Activated CD4-positive, alpha-beta T cell treated with anti-CD3 and anti-CD28 coated beads for 24 hours (primary cell): ENCODE measurements at places on chromosomes 6 and 20.
A peak's percentile ranks its signal among the peaks of the same experiment; 100 is the strongest.

GRCh38 chr20:57811374-57812020 lies 101.7 kb upstream of the PMEPA1 start:
- DNase-seq, result no peak

GRCh38 chr20:61575151-61575937 lies 323.3 kb downstream of the CDH4 start:
- no peak for DNase-seq

GRCh38 chr6:27472617-27473400 lies at the start of gene ZNF184:
ZNF184 (minus strand) TSS chr6:27473105; CDS start chr6:27472294, 811 bp downstream.
- DNase-seq, result peak; percentile 70

GRCh38 chr20:23092861-23093495 lies 6.9 kb upstream of the CD93 start:
- no peak for DNase-seq

DNA sequence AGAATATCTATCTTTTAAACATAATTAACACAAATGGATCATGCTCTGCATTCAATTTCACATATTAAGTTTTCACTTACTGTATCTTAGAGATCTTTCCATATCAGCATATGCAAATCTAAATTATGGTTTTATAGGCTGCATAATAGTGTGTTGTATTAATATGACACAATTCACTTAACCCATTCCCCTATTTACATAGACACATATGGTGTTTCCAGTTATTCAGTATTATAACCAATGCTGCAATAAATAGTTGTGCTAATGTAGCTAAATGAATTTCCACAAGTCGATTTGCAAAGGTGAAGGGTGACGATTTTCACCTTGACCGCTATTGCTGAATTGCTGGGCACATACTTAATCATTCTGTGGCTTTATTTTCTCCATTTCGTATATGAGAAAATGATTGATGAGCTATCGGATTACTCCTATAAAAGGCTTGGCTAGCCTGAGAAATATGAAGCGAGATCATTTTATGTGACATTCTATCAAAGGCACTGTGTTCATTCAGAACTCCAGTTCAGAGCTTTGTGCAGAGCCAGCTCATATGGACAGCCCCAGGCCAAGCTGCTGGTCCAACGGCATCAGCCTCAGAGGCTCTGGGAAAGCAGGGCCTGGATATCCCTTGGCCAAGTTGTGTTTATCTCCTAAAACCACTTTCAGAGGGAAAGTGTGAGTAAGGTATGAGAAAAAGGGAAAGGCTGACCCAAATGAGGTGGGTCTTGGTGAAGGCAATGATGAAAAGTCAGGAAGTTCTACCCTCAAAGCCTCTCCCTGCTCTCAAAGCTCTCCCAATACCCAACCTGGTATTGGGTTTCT lies 50.8 kb downstream of the GFOD1 start:
- no peak for DNase-seq

DNA sequence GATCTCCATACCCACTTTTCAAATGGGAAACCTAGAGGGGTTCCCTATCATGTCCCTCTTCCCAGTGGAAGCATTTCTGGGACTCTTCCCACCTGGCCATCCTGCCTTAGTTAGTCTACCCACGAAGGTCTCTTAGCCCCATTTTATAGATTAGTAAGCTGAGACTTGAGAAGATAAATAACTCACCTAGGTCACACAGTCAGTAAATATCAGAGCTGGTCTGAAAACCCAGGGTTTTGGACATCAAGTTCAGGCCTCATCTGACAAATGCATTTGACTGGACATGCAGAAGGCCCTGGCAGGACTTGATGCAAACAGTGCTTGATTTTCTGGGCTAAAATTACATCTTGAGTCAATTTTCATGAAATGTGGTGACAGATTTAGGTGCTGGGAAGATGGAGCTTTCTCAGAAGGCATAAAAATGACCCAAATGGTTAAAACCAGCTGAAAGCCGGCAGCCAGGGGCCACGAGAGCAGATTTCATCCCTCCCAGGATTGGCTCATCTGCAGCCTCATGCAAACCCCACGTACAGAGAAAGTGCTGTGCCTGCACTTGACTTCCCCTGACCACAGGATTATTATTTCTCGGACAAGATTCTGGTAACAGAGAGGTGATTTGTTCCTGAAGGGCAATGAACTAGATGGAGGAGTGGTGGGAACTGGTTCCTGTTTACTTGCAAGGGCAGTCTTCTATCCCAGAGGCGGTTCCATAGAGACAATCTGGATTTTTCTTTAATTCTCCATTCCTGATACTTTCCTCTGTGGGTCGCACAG lies 23.1 kb downstream of the CPNE5 start:
- no peak for DNase-seq

DNA sequence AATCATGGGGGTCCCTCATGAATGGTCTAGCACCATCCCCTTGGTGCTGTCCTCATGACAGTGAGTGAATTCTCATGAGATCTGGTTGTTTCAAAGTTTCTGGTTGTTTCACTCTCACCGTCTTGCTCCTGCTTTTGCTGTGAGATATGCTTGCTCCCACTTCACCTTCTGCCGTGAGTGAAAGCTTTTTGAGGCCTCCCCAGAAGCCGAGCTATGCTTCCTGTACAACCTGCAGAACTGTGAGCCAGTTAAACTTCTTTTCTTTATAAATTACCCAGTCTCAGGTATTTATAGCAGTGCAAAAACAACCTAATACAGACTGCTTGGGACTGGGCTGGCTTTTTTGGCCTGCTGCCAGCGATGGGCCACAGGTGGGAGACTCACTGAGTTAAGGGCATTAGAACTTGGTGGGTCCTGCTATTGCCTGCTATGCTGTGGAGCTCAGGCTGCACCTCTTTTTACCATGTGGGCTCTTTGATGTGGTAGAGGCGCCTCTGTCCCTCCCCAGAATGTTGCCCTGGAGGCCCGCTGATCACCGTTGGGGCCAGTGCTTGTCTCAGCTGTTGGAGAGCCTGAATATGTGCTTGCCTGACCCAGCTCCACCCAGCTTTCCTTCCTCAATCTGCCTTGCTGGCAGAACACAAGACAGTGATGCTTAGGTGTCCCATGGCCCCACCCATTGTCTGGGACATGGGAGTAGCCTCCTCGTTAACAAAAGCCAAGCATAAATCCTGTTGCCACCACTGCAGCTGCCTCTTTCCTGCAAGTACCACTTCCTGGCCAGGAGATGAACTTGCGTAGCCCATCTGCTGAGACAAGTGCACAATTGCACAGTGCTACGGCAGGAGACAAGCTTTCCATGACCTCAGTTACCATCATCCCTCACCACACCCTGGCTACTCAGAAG lies 47.1 kb downstream of the IGF2R start:
- no peak for DNase-seq

DNA sequence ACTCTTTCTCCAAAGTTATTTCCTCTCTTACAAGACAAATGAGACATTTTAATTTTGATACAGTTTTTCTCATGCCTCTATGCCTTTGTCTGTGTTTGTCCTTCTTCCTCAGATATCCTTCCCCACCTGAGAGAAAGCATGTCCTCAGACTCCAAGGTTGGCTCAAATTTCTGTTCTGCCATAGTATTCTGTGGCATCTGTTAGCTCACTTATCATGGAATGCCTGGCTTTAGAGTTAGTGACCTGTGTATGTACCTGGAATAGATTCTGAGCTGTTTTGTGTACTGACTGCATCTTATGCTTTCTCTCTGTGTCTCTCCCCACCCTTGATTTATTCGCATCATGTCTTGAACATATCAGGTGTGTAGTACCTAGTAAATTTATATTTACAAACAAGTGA lies 90.0 kb downstream of the CENPW start:
- DNase-seq, result no peak

GRCh38 chr6:44235269-44235668 lies 11.6 kb upstream of the HSP90AB1 start:
- DNase-seq, result no peak

DNA sequence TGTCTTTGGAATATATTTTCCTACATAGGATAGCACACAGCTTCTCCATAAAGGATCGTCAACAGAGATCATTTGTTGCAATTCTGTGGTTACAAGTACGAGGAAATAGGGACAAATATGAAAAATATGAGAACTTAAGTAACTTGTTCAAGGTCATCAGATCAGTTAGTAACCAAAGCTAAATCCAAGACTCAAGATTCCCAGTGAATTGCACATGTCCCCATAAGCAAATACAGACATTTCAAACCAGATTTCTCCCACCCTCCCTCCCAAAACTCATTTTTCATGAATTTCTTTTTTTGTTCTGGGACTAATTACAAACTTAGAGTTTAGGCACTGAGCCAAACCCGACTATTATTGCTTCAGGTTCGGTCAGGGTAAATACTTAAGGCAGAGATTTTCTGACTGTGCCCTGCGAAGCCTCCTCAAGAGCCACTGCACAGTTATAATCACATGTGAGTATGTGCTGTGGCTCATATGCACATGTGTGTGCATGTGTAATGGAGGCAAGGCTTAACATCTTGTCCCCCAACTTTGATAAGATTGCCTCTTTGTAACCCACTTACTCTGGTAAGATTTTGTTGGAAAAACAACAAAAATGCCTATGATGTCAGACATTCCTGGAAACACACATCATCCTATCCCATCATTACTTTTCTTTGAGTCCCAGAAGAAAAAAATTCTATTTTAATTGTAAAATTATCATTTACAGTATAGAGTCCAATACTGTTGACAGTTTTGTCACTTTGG lies 216.2 kb downstream of the CD83 start:
- no peak for DNase-seq

GRCh38 chr20:7772371-7772770 lies 167.9 kb downstream of the HAO1 start:
- no peak for DNase-seq

DNA sequence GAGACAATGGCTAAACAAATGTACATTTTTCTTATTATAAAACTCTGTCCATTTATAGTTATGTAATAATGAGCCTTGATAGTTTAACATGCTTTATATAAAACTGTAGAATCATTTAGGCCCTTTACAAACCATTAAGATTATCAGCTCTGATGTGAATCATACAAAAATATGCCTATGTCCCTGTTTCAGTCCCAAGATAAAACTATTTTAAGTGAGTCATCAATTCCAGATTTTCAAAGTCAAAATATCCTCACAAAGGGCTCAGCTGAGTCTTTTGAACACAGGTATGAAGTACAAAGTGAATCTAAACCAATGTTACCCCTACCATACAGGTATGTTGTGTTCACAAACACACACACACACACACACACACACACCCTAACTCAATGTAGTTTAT lies 88.0 kb downstream of the PTPRK start:
- no peak for DNase-seq

DNA sequence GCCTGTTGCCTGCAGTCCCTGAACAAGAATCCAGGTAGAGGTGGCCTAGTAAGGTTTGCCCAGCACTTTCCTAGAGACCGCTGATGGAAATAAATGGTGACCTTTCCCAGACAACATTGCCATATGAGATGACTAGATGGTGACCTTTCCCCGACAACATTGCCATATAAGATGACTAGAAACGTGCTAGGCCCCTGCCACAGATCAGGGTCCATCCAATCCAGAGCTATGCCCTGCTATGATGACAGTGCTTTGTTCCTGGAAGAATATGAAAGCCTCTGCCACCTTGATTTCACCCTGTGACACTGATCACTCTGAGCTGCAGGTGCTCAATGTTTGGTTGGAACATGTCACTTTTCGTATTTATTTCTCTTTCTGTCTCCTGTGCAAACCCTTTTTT lies 133.8 kb upstream of the SPTLC3 start:
- DNase-seq, result no peak

DNA sequence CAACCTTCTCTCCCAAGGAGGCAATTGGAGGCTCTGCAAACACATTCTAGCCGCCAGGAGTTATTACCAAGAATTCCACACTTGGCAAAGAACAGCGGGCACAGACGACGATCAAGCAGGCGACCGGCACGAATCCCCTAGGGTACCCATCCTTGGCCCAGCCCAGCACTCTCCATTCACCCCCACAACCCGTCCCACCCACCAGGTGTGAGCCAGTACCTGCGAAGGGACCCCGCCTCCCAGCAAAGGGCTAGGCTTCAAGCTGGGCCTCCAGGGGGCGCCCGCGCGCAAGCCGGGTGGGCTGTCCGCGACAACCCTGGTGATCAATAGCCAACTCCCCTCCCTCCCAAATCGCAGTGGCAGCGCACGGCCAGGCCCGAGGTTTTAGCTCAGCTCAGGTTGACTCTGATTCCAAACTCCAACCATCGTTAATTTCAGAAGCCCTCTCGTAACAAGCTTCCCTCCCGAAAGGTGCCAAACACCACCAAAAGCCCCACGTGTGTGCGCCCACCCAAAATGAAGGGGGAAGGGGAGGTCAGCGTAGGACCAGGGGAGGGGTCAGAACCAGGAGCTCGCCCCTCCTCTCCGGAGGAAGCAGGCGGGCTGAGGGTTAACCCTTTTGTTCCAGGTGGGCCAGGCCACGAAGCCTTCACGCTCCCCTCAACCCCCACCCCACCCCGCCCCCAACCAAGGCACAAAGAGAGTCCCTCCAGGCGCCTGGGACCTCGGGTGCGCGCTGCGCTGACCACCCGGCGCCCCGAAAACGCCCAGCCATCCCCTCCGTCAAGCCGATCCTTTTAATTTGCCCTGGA lies 2.1 kb downstream of the SALL4 start:
- DNase-seq, result peak; percentile 14

DNA sequence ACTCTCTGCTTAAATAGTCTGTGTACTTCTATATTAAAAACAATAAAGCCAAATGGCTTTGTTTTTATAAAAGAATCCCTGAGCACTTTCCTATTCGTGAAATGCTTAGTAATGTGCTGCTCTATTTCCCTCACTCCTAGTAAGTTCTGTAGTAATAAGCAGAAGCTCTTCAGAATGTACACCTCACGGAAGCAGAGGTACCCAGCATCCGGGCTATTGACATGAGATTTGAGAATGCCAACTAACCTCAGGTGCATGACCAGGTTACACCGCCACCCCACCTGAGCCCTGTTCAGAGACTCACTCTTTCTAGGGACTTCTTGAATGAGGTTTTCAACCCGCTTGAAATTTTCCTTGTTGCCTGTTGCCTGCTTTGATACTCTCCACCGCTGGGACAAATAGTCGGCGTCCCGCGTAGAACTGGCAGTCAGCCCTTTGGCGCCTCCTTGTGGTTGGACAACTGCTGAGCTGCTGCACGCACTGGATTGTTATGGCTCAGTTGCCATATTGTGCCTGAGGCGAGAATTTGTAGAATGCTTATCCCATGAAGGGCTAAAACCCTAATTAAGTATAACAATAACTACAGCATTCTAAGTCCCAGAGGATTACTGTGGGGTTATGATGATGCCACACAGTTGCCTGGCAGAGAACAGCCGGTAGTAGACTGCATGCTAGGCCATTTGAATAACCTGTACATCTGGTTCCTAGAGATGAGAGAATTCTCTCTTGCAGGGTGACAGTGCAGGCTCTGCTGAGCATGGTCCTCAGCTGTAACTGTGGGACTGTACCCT lies 95.4 kb downstream of the KHDC1L start:
- DNase-seq, result peak; percentile 86

DNA sequence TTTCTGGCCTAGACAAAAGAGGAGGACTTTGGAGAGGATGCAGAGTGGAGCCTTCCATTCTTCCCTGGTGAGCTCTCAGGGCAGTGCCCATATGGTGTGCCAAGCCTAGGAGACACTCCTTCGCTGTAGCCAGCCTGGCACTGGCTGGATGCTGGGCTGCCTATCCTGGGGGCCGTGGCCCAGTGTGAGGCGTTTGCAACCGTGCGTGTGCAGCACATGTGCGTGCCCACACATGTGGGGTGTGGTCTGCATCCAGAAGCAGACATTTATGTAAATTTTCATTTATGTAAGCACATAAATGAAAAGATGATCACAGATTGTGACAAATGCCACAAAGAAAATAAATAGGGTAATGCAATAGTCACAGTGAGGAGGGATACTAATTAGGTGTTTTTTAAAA lies 35.8 kb upstream of the ZNF831 start:
- no peak for DNase-seq
